Activated CD4-positive, alpha-beta T cell treated with anti-CD3 and anti-CD28 coated beads for 24 hours (primary cell): ENCODE measurements at places on chromosomes 5 and 9.

GRCh38 chr5:74916831-74917710 lies 50.9 kb upstream of the FAM169A start:
- DNase-seq = no peak

- DNase-seq = no peak
Observed at GRCh38 chr5:126143622-126144021, 279.6 kb upstream of the GRAMD2B start.

GRCh38 chr9:107375651-107376369 lies 92.7 kb downstream of the RAD23B start:
- no peak for DNase-seq

- DNase-seq = no peak
Observed at GRCh38 chr5:132714456-132715307, 22.7 kb downstream of the KIF3A start.

DNA sequence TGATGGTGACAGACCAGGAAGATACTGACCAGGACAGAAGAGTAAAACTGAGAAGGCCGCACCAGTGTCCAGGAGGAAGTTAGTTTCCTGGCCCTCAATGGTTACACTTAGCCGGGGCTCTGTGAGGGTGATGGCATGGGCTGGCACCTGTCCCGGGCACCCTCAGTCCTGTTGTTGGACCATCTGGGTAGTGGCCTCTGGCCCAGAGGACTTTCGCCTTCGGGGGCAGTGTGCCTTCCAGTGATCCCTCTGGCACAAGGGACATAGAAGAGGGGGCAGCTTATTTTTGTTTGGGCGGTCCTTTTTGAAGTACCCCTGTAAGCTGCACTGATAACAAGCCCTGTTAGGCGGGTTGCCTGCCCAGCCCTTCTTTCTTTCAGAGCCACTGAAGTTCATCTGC lies 1108.6 kb downstream of the TAF11L14 start:
- DNase-seq = no peak

GRCh38 chr9:107465467-107466451 lies 23.8 kb downstream of the KLF4 start:
- DNase-seq = peak; percentile 30

GRCh38 chr5:133694181-133694831 lies 82.0 kb upstream of the FSTL4 start:
- DNase-seq = no peak

DNA sequence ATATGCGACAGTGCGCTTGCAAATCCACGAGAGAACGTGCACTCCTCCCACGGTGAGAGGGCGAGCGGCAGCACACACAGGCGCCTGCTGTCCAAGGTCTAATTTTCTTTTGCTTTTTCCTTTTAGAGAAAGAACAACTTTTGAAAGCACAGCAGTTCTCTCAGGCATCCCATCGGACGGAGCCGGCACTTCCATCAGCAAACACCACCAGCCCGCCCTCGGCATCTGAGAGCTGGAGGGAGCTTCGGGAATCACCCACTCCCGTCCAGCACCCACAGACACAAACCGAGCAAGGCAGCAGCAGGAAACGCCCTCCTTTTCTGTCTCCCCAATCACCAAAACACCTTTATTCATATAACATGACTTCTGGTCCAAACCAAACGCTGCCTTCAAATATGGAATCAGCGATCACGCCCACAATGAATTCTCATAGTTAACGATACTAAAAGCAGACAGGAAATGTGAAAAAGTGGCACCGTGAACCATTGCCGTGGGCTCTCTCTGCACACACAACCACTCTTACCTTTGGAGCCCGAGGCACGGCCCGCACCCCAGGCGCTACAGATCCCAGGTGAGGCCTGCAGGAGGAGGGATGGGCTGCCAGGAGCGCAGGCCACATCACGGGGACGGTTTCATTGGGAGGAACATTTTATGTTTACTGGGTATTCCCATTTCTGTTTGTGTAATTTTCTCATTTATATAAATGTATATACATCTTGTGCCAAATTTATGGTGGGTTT lies 14.2 kb downstream of the LPCAT1 start:
- DNase-seq = no peak

DNA sequence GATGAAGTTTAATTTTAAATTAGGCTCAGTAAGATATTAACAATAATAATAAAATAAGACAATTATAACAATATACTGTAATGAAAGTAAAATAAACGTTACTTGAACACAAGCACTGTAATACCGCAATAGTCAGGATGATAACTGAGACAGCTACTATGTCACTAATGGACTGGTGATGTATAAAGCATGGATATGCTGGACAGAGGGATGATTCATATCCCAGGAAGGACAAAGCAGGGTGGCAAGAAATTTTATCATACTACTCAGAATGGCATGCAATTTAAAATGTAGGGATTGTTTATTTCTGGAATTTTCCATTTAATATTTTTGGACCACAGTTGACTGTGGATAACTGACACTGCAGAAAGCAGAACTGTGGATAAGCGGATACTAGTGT lies 196.9 kb downstream of the VPS13A start:
- DNase-seq = no peak

DNA sequence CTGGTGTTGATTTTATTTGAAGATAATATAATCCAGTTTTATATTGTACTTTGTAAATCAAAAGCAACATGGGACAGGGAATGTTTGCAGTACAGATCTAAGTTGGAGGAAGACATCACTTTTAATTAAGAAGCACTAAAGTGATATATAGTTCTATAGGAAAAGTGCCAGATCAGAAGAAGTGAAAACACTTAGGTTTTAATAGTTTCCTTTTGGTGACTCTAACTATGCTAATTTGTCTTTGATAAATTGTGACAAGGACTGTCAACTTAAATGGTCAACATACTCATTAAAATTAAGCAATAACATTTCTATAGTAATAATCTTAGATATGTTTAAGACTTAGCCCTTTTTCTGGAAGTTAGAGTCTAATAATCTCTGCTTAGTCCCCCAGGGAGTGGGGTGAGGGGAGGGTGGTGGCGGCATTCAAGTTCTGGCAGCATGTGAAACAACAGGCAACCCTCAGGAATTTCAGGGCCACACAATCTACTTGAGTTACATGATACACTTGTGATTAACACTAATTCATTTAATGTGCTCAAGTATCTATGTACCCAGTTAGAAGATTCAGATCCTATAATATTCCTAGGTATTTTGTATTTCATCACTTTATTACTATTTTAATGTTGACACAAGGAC lies 1026.5 kb downstream of the NR2F1-AS1 start:
- no peak for DNase-seq

GRCh38 chr9:121670431-121670830 lies 19.0 kb downstream of the DAB2IP start:
- DNase-seq = no peak

DNA sequence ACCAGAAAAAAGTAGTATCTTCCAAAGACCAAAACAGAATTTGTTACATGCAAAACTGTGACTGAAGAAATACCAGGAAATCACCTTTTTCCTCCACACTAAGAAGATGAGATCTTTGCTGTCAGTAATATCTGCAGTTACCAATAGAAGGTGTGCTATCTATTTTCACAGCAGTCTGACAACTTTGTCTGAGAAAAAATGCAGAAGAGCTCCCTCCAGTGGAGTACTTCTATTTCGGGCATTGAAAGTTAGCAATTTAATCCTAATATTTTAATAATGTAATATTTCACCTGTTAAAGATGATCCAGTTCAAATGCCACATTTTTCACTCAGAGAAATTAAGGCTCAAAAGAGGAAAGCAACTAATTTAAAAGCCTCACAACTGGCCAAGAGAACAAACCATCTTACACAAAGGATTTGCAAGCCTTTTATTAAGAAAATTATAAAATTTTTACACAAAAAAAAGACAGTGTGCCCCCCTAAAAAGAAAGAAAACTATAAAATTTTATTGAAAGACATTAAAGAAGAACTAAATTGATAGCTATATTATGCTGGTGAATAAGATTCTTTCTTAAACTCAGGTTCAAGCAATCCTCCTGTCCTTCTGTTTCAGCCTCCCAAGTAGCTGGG lies 50.6 kb downstream of the DEPDC1B start:
- no peak for DNase-seq

DNA sequence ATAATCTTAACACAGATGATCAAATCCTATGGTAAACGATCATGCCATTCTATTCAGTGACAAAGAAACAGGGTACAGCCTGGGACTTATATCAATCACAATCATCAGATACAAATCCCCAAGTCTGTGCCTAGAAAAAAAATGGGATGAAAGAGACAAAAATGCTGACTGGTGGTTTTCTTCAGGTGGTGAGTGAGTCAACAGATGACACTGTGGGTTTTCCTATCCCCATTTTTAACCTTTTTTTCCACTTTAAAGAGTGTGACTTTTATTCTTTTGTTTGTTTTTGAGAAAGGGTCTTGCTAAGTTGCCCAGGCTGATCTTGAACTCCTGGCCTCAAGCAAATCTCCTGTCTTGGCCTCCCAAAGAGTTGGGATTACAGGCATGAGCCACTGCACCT lies 3.2 kb downstream of the CIZ1 start:
- no peak for DNase-seq

DNA sequence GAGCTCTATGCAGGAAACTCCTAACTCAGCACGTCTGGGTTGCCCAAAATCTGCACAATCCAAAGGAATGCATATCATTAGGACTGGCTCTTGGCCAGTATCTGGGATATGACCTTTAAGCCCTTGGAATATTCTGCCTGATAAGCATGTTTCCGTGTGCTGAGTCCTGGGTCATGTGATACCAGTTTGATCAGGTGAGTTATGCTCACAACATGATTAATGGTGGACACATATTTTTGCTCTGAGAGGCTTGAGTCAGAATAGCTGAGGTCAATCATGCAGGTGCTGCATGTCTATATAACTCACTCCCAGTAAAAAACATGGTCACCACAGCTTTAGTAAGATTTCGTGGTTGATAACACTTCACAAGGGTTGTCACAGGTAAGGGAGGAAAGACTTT lies 408.8 kb downstream of the YTHDC2 start:
- DNase-seq = no peak

GRCh38 chr5:42876375-42876844 lies 64.7 kb upstream of the SELENOP start:
- DNase-seq = no peak

GRCh38 chr9:128706671-128707381 lies 4.5 kb downstream of the PKN3 start:
- no peak for DNase-seq

GRCh38 chr9:89862316-89862715 lies 257.5 kb downstream of the GADD45G start:
- DNase-seq = no peak

GRCh38 chr5:142808878-142809598 lies 38.9 kb downstream of the ARHGAP26 start:
- DNase-seq = no peak

DNA sequence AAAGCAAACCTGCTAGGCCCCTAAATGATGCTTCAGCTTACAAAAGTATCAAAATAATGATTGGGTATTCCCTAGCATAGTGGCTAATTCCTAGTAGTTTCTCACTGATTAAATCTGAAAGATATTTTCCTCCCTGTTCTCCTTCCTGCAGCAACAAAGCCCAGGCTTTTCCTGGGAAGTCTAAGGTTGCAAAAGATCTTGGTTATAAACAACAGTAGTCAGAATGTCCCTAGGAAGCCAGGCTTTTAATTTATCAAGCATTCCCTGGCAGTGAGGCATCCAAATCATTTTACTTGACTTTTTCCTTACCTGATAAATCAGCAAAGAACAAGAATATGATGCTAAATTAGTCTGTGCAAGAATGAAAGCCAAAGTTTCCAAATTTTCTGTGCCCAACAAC lies 272.0 kb downstream of the PDE4D start:
- DNase-seq = no peak

DNA sequence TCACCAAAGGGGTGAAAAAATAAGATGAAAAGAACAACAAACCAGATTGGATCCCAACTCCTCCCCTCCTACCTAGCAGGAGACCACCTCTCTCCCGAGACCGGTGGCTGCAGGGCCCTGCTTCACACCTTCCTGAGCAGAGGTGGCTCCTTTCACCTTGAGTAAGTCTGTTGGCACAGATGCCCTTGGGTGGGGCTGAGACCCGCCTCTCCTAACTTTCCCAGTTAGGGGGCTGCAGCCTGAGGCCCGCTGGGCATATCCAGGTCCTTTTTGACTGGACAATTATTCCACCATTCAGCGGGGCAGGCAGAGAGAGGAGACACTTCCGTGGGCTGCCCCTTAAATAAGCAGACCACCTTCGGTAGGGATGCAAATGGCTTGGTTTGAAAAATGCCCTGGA lies 1.3 kb downstream of the SLC25A48 start:
- DNase-seq = no peak

GRCh38 chr9:72855321-72855720 lies 97.5 kb downstream of the ALDH1A1 start:
- DNase-seq = no peak

GRCh38 chr9:98778711-98779530 lies 17.4 kb downstream of the ANKS6 start:
- no peak for DNase-seq

DNA sequence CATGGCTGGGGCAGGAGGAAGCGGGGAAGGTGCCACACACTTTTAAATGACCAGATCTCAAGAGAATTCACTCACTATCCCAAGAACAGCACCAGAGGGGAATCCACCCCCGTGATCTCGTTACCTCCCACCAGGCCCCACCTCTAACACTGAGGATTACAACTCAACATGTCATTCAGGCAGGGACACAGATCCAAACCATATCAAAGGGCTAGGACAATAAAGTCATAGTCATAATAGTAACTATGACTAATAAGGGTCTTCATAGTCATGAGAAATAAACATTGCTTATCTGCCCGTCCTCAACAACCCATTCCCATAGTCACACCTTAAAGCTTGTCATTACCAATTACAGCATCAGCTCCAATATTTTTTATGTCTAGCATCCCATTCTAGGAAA lies 65.3 kb upstream of the SMC2 start:
- no peak for DNase-seq

GRCh38 chr5:17966640-17967402 lies 332.6 kb downstream of the TAF11L14 start:
- no peak for DNase-seq

DNA sequence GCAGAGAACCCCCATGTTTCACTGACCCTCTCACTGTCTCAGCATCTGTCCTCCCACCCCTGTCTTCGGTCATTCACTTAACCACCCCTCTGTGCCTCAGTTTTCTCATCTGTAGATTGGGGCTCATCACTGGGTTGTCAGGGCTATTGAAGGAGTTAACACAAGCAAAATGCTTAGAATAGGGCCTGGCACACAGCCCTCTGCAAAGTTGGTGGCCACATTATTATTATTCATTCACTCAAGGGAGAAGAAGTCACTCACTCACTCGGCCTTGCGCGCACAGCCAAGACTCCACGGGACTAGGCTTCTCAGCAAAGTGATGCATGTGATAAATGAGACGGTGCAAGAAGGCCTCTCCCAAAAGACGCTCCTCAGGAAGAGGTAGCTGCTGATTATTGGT lies 8.0 kb downstream of the PDGFRB start:
- no peak for DNase-seq

DNA sequence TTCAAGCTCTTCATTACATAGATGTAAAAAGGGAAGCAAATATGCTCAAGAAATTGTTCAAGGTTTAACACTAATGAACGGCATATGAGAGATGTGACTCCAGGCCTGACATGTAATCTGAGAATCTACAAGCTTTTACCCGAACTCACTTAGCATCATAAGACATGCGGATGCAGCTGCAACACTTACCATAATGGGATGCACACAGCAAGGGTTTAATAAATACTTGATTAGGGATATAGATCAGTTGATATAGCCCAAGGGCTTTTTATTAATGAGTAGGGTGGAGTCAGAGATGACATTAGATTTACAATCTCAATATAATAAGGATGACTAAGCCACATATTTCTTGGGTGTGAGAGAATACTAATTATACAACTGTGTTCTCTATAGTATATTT lies 2215.5 kb downstream of the MAT2B start:
- no peak for DNase-seq

- DNase-seq = no peak
Observed at GRCh38 chr9:124197177-124198095, 60.3 kb upstream of the NEK6 start.
